ENCODE measurements at places on chromosomes 16 and 17. TPM values are rescaled to one million over a fixed set of nuclear protein-coding genes. Genes with fewer than 3 reads are reported as not detected.

DNA sequence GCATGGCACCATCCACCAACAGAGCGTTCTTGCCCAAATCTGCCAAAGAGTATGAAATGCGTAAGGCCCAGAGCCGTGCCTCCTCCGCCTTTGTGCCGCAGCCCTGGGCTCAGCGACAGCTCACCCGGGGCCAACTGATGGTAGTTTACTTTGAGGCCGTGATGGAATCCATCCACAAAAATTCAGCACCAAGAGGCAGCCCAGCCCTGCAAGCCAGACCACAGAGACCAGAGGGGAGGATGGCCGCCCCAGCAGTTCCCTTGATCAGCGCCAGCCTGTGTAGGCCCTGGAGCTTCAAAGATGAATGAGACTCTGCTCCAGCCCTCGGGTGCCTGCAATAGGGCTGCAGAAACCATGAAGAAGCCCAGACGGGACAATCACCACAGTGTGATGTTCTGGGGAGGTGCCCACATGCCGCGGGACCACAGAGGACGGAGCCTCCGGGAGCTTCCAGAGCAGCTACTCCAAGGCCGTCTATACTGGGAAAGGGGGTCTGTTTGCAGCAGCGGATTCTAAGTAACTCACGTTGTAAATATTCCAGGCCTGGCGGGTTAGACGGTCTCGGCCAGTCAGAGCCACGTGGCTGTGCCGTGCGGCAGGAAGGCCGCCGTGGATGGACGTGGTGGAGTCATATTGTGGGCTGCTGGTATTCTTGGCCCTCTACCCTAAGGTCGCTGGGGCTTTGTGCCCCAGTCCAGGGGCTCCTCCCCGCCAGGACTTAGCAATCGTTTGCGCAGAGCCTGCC, 80.3 kb downstream of the RBFOX3 start:
- DNase-seq, result no peak

DNA sequence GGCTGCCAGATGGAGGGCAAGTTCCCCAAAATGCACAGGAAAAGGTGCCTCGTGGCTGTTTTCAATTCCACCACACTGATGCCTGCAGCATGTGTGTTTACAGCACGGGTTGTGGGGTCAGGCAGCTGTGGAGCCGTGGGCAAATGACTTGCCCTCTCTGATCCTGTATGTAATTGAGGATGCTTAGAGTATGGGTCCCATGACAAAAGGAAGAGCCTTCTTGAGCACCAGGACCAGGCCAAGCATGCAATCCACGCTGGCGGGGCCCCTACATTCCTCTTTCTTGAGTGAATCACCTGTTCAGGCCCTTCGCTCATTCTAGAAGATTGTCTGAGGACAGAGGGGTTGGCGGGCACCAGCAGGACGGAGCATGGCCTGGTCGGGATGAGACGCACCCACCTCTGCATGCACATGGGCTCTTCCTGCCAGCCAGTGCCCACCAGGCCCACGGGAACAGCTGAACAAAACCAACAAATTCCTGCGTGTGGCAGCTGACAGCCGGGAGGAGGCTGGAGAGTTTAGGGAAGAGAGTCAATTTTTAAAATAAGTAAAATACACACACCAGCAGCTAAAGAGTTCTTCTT, 1.4 kb upstream of the CTRB2 start:
- DNase-seq, result no peak

- DNase-seq, result no peak
Observed at GRCh38 chr17:74687886-74688285, 24.8 kb downstream of the CD300LF start.

- no peak for DNase-seq
Observed at GRCh38 chr17:63928172-63928666, 3.9 kb downstream of the CD79B start.

DNA sequence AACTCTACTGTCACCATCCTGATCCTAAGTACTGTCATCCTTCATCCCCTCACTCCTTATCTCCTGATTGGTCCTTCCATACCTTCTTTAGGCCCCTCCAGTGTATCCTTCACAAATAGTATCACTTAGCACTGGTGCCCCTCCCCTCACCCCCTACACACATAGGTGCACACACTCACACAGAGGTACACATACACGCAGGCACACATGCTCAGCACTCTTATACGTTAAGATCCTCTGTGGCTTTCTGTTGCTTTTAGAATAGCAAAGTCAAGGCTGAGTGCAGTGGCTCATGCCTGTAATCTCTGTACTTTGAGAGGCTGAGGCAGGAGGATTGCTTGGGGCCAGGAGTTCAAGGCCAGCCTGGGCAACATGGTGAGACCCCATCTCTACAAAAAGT, 32.1 kb downstream of the CDRT15 start:
- no peak for DNase-seq

DNA sequence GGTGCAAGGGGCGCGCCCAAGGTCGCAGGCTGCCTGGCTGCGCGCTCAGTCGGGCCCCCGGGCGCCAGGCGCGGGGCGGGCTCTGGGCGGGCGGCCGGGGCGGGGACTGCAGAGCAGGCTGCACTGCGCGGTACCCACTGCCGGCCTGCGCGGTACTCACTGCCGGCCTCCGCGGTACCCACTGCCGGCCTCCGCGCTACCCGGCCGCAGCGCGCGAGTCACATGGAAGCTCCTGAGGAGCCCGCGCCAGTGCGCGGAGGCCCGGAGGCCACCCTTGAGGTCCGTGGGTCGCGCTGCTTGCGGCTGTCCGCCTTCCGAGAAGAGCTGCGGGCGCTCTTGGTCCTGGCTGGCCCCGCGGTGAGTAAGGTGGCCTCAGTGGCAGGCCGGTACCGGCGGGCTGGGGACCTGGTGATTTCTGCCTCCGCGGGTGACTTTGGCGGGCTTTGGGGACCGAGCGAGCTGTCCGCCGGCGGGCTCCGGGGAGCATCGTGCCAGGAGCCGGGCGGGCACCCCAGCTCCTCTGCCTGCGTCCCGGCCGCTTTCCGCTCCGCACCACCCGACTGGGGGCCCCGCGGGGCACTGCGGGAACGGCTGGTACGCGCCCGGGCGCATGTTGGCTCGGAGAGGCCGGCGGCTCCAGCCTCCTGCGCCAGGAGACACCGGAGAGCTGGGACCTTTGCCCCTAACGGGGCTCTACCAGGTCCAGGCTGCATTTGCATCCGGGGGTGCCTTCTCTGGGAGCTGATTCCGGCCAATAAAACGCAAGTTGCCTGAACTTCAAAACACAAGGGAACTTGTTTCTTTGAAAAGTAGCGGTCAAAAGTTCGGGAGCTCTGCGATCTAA, at the start of gene SLC47A1:
SLC47A1 (plus strand) TSS at position 137 of the 844 bp plus-strand sequence; CDS start at position 223, 86 bp downstream.
- DNase-seq, result peak; percentile 43

GRCh38 chr16:90023078-90023447, 3.8 kb upstream of the DBNDD1 start:
- no peak for DNase-seq

DNA sequence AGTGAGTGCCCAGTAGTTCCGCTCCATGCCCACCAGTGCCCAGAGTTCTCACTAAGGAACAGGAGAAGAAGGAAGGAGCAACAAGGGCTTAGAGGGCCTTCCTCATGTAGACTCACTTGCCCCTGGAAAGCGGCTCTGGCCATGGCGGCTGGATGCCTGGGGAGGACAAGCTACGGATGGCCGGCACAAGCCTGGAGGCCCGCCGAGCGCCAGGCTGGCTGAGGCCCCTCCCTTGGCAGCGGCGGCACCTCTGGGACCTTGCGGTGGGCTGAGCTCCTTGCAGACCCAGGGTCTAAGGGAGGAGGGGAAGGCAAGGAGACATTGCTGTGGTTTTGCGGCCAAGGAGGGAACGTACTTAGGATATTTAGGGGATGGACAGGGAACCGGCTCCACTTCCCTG, 160.1 kb downstream of the SALL1 start:
- DNase-seq, result no peak

- no peak for DNase-seq
Observed at GRCh38 chr16:49623501-49624266, 232.2 kb downstream of the ZNF423 start.

- no peak for DNase-seq
Observed at GRCh38 chr17:33689725-33690124, 396.6 kb upstream of the ASIC2 start.

- peak; percentile 15 for DNase-seq
Observed at GRCh38 chr17:40909755-40910154, 24.7 kb upstream of the KRT20 start.

- DNase-seq, result peak; percentile 71
Observed at GRCh38 chr16:1645914-1646525, 32.1 kb upstream of the JPT2 start.

The STAC2 gene
- 0.41 TPM for total RNA-seq

The OR3A3 gene
- total RNA-seq, result not detected

The STH gene
- 1.7 TPM for total RNA-seq

The AANAT gene
- not detected for total RNA-seq

The CD300A gene
- 3.0 TPM for total RNA-seq

The RCVRN gene
- not detected for total RNA-seq
